ENCODE measurements at places on chromosomes 5 and 9.

DNA sequence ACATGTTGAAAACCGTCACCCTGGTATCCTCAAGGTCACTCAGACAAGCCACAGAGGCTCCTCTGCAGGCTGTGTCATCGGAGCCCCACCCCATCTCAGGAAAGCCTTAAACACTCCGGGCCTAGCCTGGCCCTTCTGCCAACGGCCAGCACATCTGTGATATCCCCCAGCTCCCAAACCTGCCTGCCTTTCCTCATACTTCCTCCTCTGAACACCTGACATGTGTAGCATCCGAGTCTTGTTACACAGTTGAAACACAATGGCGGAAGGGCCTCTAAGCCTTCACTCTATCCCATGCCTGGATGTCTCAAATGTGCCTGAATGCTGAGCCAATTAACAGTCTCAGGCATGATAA, 32.9 kb upstream of the TGFBR1 start:
- no peak for DNase-seq

DNA sequence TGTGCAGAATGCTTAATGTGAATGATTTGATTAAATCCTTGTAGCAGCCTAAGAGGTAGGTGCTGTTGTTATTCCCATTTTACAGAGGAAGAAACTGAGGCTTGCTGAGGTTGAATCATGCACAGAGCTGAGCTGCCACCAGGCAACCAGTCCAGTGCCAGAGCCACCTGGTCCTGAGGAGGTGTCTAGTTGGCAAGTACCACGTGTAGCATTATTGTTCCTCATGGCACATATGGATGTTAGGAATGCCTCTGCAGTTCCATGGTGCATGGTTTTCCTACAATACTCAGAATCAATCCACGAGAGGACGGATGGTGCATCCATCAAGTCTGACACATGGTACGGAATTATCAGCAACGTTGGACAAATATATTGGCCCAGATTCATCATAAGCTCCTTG, 8.9 kb downstream of the UBE2QL1 start:
- DNase-seq: no peak

- no peak for DNase-seq
Observed at GRCh38 chr5:146233441-146233840, 30.0 kb downstream of the RBM27 start.

DNA sequence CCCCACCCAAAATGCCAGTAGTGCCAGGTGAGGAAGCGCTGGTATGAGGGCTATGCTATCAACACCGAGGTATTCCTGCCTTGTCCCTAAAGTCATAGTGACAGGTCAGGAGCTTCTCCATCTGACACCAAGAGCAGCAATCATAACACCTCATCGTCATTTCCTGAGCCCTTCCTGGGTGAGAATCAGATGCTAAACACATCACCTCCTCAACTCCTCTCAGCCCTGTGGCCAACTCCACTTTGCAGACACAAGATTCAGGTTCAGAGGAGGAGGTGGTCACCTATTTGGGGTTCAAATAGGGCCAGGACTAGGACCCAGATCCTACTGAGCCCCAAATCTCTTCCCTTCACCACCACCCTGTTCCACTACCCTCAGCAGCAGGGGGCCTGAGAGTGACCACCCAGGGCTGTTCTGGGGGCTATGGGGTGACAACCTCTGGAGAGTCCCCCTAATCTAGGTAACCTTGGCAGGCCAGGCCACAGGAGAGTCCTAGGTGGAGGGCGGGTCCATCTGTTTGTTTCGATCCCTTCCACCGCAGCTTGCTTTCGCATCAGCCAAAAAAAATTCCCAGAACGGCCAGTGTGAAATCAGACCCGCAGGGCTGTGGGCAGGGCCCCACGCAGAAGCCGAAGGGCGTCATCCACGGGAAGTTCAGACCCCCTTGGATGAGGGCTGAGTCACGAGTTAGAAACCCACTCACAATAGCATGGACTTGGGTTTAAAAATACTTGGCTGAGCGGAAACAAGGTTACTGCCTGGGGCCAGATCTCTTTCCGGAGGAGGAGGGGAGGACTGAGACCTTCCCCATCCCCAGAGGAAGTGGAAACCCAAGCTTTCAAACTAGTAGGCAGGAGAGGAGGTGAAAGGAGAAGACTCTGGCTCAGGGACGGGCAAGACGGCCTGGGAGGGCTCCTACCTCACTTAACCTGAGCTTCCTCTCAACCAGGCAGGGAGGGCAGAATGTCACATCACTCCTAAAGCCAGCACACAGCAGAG, 8.7 kb downstream of the STK10 start:
- DNase-seq: peak; percentile 15

GRCh38 chr5:74667396-74667795, 17.6 kb upstream of the HEXB start:
- no peak for DNase-seq

- no peak for DNase-seq
Observed at GRCh38 chr5:31890046-31890445, 251.1 kb downstream of the PDZD2 start.

DNA sequence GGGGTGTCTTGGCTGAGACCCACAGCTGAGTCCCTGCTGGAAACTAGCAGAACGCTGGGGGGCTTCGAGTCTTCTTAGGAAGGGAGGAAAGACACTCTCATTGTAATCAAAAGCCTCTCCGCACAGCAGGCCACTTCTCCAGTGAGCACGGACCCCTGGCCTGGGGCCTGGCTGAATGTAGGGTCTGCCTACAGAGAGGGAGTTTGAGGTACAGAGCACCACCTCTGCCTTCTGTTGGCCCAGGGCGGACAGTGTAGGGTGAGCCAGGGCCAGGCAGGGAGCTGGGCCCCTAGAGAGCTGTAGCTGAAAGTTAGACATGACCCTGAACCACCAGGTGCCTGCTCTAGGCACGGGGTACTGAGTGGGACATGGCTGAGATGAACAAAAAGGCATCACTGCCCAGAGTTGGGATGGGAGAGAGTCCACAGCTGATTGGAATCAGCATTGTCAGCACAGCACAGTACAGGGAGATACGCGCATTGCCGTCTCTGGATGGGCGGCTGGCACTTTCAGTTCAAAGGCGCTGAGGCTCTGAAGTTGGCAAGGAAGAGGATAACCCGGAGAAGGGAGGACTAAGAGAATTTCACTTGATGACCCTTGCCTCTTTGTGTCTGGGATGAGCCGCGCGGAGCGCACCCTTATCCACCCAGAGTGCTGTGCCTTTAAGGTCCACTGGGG, 363 bp upstream of the SLC25A48 start:
- no peak for DNase-seq

DNA sequence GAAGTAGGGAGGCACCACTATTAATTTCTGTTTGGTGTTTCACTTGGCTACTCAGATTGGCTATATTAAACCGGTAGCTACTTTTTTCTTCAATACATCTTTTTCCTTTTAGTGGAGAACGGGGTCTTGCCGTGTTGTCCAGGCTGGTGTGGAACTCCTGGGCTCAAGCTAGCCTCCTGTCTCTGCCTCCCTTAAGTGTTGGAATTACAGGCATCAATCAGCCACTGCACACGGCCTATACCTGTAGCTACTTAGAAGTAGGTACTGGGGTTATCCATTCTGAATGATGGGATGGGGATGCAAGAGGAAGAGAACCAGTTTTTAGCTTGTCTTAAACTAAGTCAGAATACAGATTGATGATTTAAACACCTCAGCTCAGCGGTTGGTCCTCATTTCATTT, 1.7 kb downstream of the UBE2D2 start:
- DNase-seq: no peak

- no peak for DNase-seq
Observed at GRCh38 chr9:98575379-98576346, 133.1 kb downstream of the GABBR2 start.

All from activated CD4-positive, alpha-beta T cell treated with anti-CD3 and anti-CD28 coated beads, Interleukin-2, amount 50 U/mL, for 4 hours (primary cell).